Activated T-cell treated with anti-CD3 and anti-CD28 coated beads, Interleukin-2, amount 50 U/mL, for 72 hours (primary cell): ENCODE measurements at places on chromosomes 6 and 20.
A peak's percentile ranks its signal among the peaks of the same experiment; 100 is the strongest.

- no peaks in the 10 kb centered on the region for H3K4me1 ChIP-seq
- no peak for DNase-seq
- H3K27me3 ChIP-seq, result no peaks in the 10 kb centered on the region
- peaks cover 24% of the 10 kb centered on the region for H3K36me3 ChIP-seq
- H3K27ac ChIP-seq, result no peak overlapping the region
- no peak overlapping the region for H3K4me3 ChIP-seq
Measured at GRCh38 chr20:47216819-47217410, 139.6 kb downstream of the ZMYND8 start.

- peaks cover 16% of the 10 kb centered on the region for H3K4me1 ChIP-seq
- H3K4me3 ChIP-seq, result no peak overlapping the region
- H3K27me3 ChIP-seq, result peaks cover 26% of the 10 kb centered on the region
- DNase-seq, result no peak
- H3K36me3 ChIP-seq, result no peaks in the 10 kb centered on the region
Measured at GRCh38 chr20:63821811-63822210, 9.3 kb downstream of the ZBTB46 start.

GRCh38 chr6:155154158-155154830 is 109.5 kb upstream of the CLDN20 start:
- H3K27ac ChIP-seq, result peak overlapping the region; percentile 95
- DNase-seq, result peak; percentile 53
- peaks cover 94% of the 10 kb centered on the region for H3K4me1 ChIP-seq
- H3K36me3 ChIP-seq, result no peaks in the 10 kb centered on the region
- H3K4me3 ChIP-seq, result peak overlapping the region; percentile 25

DNA sequence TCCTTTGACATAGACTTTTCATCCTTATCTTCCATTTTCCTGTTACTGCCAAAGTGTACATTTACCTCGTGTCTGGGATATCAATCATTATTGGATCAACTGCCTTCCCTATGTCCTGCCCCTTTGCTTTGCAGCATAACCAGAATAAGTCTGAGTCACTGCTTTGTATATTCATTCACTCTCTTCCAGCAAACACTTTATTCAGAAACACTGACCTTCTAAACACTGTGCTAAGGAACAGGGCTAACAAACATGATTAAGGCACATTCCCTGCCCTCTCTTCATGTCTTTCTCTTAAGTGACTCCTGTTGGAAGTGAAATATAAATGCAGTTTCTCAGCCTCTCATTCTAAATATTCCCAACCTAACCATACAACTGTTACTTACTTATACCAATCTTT is 66.9 kb downstream of the COL19A1 start:
- no peak for DNase-seq
- no peak overlapping the region for H3K4me3 ChIP-seq
- H3K27me3 ChIP-seq, result peaks cover 19% of the 10 kb centered on the region
- no peaks in the 10 kb centered on the region for H3K36me3 ChIP-seq
- H3K4me1 ChIP-seq, result no peaks in the 10 kb centered on the region

DNA sequence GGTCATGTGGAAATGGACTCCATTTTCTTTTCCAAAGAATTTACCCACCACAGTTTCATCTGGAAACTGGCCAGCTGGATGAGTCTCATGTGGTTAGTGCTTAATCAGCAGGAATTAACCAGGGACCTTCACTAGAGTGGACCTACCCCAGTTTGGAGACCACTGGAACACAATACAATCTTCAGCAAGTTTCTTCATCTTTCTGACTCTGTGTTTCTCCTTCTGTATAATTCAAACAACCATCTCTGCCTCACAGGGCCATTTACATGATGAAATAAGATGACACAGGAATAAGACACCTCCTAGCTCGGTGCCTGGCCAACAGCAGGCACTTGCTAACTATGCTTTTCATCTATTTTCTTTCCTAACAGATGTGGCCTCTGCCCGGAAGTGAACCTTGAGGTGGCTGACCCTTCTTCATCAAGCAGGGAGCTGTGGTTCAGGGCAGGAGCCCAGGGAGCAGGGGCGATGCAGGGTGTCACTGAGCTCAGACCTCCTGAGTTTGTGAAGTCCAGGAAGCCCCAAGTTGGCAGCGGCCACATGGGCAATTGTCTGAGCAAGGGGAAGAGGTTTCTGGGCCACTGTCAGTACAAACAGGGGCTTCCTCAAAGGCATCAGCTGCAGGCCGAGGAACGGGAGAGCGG is 98.8 kb downstream of the SOD2 start:
- H3K4me1 ChIP-seq, result peaks cover 13% of the 10 kb centered on the region
- H3K36me3 ChIP-seq, result no peaks in the 10 kb centered on the region
- no peak overlapping the region for H3K4me3 ChIP-seq
- no peak overlapping the region for H3K27ac ChIP-seq
- DNase-seq, result no peak
- peaks cover 3% of the 10 kb centered on the region for H3K27me3 ChIP-seq
